ENCODE measurements at places on chromosomes 7 and 10.

DNA sequence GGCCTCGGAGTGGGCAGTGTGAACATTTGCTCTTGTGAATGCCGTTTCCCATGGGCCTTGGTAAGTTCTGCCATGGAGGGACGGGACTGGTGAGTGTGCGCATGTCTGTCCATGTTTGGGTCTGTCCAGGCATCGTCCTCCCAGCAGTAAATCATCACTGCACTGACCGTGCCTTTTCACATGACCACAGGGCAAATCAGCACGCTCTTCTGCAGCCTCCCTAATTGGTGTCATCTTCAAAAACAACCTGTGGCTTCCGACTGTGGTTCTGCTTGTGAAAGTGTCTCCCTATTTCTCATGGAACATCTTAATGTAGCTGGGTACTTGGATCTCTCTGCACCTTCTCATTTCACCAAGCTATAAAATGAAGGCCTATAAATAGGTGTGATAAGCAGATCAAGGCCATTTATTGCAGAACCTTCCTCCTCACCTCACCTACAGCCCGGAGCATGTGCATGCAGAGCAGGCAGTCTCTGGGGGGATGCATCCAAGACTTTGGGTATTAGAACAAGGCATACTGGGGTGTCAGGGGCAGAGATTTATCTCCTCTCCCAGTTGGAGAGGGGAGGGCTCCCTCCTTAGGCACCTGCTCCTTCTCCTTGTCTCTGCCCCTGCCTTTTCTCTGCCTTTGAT, 77.4 kb downstream of the RBM20 start:
- no peak for DNase-seq

DNA sequence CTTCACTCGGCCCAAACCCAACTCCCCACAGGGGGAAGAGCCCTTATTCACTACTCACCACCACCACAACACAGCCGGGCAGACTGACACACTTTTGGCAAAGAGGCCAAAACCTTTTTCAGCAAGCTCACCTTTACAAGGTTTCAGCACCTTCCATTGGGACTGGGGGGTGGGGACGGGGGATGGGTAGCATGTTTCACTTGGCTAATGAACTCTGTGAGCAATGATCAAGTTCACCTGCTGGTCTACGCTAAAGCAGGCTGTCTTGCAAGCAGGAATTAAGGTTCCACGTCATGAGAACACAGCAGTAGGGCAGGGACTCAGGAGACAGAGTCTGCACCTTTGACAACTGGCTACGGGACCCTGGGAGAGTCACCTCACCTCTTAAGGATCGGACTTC, 7.0 kb downstream of the FAM53B start:
- no peak for DNase-seq

- no peak for DNase-seq
Observed at GRCh38 chr7:69534461-69535041, 63.7 kb upstream of the AUTS2 start.

DNA sequence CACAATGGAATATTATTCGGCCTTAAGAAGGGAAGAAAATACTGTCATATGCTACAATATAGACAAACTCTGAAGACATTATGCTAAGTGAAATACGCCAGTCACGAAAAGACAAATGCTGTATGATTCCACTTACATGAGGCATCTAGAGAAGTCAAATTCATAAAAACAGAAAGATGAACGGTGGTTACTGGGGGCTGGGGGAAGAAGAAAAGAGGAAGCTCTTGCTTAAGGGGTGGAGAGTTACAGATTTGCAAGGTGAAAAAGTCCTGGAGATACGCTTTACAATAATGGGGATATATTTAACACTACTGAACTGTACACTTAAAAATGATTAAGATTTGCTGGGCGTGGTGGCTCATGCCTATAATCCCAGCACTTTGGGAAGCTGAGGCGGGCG, 49.0 kb downstream of the PSMC2 start:
- no peak for DNase-seq

GRCh38 chr10:97590082-97590747, 694 bp downstream of the C10orf62 start:
- DNase-seq, result no peak
